NAMALWA (cell line): ENCODE measurements at places on chromosomes 5 and 9.

DNA sequence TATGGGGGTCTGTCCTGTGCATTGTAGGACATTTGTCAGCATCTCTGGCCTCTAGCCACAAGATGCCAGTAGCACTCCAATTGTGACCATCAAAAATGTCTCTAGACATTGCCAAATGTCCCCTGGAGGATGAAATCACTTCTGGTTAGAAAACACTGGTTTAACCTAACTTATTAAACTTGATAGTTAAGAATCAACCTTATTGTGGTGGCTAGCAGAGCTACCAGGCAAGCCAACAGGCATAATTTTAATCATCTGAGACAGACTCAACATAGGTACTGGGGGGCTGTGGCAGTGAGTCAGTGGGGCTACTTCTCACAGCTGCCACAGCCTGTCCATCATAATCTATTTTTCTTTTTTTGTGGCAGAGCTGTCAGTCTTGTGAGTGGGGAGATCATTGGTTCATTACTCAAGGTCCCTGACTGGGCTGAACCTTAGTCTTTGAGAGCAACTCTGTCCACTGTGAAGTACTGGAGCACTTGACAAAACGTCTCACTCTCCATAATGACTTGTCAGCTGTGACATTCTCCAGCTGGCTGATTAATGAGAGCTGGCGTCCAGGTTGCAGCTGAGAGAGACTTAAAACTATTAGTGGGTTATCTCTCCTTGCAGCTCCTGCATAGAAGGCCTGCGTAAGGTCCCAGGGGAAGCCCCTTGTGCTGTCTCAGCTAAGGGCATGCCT is 107.9 kb downstream of the DCP2 start:
- DNase-seq: no peak

DNA sequence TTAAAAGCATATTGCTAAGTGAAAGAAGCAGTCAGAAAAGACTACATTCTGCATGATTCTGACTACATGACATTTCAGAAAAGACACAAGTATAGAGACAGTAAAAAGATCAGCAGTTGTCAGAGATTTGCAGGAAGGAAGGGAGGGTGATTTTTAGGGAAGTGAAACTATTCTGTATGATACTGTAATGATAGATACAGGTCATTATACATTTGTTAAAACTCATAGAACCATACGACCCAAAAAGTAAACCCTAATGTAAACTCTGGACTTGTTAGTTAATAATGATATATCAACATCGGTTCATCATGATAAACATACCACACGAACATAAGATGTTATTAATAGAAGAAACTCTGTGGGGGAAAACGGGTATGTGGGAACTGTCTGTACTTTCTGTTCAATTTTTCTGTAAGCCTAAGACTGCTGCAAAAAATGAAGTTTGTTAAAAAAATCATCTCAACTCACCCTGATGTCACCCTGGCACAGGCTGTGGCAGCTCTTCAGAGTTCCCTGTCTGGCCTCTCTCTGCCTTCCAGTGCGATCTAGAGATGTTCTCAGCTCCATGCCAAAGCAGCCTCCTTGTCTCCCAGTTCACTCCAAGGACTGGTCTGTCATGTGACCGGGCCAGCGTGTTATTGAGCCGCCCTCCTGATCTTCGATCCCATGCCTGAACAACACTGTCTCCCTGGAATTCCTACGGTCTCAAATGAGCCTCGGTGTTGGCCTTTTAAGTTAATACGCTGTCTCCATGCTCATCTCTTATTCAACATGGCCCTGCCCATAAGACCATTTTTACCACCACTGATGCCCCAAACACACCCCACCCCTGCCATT is 35.4 kb downstream of the PRLR start:
- DNase-seq: peak; percentile 65

GRCh38 chr9:111662576-111663300 is 1.3 kb downstream of the GNG10 start:
- DNase-seq: peak; percentile 26

- DNase-seq: no peak
These were observed 126.7 kb upstream of the CDH6 start for GRCh38 chr5:31066655-31067328.

GRCh38 chr5:5460311-5460710 is 37.8 kb downstream of the ICE1 start:
- no peak for DNase-seq
